Activated naive CD4-positive, alpha-beta T cell (primary cell): ENCODE measurements at places on chromosomes 2 and 18.

GRCh38 chr2:208090420-208090819 is 33.9 kb downstream of the CRYGD start:
- no peak for DNase-seq

GRCh38 chr2:189485146-189485545 is 43.9 kb downstream of the WDR75 start:
- DNase-seq, result no peak

- DNase-seq, result no peak
These were observed 101.3 kb upstream of the GPR45 start for GRCh38 chr2:105140240-105140568.

DNA sequence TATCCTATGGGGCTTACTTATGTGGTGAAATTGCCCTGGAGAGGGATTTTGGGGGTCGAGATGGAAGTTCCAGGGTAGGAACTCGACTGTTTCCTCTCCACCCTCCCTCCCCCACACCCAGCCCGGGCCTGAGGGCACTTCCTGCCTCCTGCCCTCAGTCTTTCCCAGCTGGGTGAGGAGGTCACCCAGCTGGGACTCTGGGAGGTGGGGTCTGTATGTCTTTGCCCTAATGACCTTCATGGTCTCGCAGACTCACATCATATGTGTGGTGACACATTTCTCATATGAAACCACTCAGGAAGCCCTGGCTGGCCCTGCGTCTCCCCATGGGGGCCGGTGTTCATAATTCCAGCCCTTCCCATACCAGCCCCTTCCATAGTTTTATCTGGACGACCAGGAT is 12.4 kb downstream of the ATOH8 start:
- DNase-seq, result no peak
